ENCODE measurements at places on chromosomes 2 and 18. TPM values are rescaled to one million over a fixed set of nuclear protein-coding genes. Genes with fewer than 3 reads are reported as not detected.

Gene CHRNA1
- total RNA-seq = not detected

Gene IER3IP1
- total RNA-seq = 11.1 TPM

Gene GBX2
- total RNA-seq = not detected

DNA sequence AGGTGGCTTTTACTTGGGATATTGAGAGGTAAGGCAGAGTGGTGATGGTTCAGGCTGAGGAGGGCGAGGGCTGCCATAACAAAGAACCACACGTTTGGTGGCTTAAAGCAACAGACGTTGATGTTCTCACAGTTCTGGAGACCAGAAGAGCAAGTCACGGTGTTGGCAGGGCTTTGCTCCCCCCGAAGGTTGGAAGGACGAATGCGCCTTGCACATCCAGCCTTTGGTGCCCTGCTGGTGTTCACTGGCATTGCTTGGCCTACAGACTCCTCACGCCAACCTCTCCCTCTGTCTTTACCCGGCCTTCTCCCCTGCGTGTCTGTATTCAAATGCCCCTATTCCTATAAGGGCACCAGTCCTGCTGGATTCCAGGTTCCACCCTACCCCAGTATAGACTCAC lies 125.4 kb downstream of the TPO start:
- DNase-seq = no peak

Gene EMILIN1
- 178 TPM for total RNA-seq

- DNase-seq = no peak
These were observed 15.2 kb downstream of the EML4 start for GRCh38 chr2:42184346-42184745.

GRCh38 chr2:235614176-235614860 lies 120.5 kb downstream of the AGAP1 start:
- peak; percentile 75 for DNase-seq

DNA sequence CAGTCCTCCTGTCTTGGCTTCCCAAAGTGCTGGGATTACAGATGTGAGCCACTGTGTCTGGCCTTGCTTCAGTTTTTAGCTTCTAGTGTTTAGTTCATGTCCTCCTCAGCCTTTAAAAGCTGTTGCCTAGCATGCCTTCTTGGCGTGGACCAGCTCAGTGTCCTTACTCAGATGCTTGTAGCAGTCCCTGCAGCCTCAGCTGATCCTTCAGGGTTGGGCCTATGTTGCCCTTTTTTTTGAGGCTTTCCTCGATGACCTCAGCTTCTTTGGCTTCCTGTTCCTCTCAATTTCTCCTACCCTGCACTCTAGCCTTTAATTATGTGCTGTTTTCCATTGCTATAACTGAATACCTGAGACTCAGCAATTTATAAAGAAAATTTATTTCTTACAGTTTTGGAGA lies 57.7 kb downstream of the TANC1 start:
- DNase-seq = no peak

DNA sequence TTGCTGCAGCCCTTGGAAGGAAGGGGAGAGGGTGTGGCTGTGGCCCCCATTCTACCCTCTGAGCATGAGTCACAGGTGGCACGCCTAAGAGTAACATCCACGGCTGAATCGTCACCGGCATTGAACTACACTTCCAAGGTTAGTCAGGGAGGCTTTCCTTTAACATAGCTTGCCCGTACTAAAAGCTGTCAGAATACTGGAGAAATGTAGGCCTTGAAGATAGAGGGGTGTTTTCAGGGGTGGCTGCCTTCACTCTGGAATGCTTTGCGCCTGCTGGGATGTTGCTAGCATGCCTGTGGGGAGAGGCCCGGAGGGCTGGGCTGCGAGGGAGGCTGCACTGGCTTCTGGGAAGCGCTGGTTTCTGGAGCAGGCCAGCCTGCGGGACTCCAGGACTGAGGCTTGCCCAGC lies 333.7 kb downstream of the AGAP1 start:
- no peak for DNase-seq

DNA sequence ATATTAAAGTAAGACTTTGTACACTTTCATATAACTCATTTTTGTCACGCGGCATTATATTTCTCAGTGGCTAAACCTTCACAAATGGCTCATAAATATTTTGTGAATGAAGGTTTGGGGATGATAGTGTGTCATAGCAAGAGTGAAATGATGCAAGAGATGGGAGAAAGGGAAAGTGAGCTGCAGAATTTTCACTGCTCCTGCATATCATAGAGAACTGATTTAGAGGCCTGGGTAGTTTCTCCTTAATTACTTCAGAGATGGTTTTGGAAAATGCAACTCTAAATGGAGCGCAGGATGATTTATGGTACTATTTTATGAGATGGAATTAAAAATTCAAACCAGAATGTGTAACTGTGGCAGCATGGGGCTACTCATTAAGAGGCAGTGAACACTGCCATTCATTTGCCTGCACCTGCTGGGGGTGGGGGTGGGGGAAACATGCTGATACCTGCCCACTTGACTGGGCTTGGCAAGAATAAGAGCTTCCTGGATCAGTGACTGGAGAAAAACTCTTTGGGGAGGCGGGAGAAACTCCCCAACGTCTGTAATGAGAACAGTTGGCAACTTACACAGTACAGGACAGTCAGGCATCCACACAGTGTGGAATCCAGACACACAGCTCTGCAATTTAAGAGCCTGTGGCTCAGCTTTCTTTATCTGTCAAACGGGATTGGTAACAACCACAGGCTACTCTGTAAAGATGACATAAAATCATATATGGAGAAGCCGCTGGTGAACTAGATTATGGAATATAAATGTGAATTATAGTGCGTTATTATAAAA lies 941.9 kb downstream of the SLC4A3 start:
- no peak for DNase-seq

- no peak for DNase-seq
These were observed 39.7 kb downstream of the CDH19 start for GRCh38 chr18:66564236-66564635.

DNA sequence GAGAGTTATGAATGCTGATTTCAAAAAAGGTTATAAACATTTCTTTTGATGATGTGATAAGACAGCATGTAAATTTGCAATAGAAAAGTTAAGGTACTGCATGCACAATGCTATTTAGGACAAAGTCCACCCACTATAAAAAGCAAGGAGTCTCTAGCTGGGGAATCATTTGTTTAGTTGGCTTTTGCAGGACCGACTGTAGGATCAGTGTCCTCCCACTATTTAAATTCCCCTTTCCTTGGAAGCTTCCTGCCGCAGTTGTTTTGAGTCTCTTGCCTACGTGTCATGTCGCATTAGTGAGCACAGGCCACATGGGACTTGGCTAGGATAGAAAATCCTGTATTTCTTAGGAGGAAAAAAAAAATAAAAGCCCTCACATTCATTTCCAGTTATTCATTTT lies 13.1 kb downstream of the QPCT start:
- no peak for DNase-seq

Gene D2HGDH
- 12.4 TPM for total RNA-seq

Gene CNDP2
- 75.0 TPM for total RNA-seq

DNA sequence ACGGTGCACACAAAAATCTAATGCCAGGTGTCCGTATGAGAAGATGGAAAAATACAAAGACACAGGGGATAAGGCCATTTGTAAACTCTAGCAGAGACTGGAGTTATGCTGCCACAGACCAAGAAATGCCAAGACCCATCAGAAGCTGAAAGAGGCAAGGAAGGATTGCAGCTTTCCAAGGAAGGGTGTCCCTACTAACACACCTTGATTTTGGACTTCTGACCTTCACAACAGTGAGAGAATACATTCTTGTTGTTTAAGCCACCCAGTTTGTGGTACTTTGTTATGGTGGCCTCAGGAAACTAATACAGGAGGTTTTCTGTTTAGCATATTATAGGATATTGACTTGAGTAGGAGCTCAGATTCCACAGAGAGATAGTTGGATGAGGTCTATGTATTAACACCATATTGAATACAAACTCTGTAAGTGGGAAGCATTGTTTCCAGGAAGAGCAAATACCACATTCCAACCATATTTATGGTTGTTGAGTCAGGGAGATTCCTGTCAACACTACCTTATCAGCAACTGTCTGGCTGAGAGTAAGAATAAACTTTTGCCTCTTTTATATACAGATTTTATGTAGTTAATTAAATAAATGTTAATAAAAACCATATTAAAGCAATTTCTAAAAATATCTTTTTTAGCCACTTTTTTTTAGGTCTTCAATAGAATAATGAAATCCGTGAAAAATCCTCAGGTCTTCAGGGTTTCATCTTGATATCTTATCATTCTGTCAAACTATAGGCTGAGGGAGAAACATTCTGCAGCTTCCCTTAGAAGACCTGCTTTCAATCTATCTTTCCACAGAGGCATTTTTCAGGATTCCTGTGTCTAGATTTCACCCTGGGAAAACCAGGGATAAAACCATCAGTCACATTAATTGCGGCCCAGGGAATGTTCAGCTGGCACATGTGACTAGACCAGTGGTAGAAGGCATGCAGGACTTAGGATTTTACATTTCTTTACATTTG lies 35.4 kb upstream of the HNMT start:
- no peak for DNase-seq

Gene GALNT13
- 6.2 TPM for total RNA-seq

DNA sequence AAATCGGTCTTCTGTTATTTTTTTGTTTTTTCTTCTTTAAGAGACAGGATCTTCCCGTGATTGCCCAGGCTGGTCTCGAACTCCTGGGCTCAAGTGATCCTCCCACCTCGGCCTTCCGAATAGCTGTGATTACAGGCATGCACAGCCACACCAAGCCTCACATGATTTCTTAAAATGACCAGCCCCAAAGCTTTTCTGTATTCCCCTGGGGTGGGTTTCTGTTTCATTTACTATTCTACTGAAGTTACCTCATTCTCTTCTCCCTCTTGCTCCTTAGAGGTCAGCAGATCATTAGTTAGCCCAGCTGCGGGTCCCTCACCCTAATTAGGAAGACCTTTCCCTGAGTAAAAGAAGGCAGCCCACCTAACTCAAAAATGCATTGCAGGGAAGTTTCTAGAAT lies 27.6 kb downstream of the SLC1A4 start:
- DNase-seq = no peak

Gene MROH2A
- total RNA-seq = not detected

DNA sequence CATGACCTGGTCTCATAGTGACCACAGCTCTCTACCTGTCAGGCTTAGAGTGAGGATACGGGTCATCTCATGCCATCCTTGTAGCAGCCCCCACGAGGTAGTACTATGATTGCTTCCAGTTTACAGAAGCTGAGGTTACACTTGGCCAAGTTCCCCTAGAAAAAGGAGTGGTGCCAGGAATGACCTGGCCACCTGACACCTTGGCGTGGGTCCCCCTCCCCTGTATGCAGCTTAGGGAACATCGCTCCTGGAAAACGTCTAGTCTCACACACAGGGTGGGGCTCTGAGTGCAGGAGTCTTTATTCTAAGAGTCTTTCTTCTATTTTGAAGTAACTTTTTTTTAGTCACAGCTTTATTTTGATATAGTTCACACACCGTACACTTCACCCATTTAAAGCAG lies 14.8 kb downstream of the NPPC start:
- peak; percentile 26 for DNase-seq

DNA sequence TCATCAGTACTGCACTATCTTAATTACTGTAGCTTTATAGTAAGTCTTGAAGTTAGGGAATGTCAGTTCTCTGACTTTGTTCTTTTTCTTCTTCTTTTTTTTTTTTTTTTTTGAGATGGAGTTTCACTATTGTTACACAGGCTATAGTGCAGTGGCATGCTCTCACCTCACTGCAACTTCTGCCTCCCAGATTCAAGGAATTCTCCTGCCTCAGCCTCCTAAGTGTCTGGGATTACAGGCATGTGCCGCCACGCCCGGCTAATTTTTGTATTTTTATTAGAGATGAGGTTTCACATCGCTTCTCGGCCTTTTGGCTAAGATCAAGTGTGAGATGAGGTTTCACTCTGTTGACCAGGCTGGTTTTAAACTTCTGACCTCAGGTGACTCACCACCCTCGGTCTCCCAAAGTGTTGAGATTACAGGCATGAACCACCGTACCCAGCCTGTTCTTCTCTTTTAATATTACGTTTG lies 41.9 kb upstream of the TANC1 start:
- no peak for DNase-seq

DNA sequence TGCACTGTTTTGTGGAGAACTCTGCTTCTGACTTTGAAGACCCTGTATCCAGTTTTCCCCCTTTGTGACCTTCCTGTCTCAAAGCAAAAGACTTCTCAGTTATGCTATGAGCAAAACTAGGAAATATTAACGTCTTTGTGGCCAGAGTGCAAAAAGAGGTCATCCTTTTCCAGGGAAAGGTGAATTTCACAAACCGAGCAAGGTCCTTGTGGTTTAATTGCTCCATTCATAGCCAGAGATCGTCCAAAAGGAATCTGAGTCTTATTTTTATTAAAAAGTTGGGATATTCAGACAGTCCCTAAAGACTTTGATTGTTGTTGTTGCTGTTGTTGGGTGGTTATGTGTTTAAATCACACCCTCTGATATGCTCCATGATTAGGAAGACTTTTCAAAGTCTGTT lies 77.4 kb downstream of the NAB1 start:
- DNase-seq = no peak

GRCh38 chr2:148447877-148448276 lies 196.7 kb upstream of the EPC2 start:
- no peak for DNase-seq

GRCh38 chr2:120863661-120864320 lies 128.1 kb downstream of the GLI2 start:
- DNase-seq = peak; percentile 92

Gene POTEF
- not detected for total RNA-seq
